ENCODE measurements at places on chromosomes 6 and 20.

DNA sequence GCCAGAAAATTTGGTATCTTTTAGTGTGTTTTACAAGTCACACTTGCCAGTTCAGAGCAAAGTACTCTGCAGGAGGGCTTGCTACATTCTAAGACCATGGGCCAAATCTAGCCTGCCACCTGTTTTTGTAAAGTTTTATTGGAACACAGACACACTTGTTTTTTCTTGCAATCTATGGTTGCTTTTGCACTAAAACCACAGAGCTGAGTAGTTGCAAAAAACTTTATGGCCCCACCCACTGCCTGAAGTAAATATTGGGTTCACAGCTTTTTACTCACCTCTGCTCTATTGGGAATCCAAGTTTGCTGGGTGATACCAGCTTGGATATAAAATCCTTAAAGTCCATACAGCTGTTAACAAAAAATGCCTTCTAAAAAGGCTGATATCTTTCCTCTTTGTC lies 109.0 kb downstream of the ZFP64 start:
- DNase-seq = no peak

- DNase-seq = no peak
These were observed 525.3 kb downstream of the CD83 start for GRCh38 chr6:14642842-14643241.

- DNase-seq = no peak
These were observed 24.5 kb downstream of the KIF3B start for GRCh38 chr20:32301719-32302506.

DNA sequence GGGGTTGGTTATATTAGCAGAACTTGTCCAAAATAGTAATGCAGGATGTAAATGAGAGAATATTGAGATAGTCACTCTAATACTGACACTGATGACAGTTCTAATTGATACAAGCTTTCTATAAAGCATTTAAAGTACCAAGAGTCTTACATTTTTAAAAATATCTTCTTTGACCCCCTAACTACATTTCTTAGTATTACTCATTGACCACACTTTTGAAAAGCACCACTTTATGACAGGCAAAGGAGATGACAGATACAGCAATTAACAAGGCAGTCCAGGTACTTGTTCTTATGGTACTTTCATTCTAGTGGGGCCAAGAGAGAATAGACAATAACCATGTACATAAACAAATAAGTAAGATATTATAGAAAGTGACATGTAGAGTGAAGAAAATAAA lies 139.4 kb upstream of the EYA4 start:
- DNase-seq = no peak
